NCI-H1930 (cell line): ENCODE measurements at places on chromosomes 2 and 18.

DNA sequence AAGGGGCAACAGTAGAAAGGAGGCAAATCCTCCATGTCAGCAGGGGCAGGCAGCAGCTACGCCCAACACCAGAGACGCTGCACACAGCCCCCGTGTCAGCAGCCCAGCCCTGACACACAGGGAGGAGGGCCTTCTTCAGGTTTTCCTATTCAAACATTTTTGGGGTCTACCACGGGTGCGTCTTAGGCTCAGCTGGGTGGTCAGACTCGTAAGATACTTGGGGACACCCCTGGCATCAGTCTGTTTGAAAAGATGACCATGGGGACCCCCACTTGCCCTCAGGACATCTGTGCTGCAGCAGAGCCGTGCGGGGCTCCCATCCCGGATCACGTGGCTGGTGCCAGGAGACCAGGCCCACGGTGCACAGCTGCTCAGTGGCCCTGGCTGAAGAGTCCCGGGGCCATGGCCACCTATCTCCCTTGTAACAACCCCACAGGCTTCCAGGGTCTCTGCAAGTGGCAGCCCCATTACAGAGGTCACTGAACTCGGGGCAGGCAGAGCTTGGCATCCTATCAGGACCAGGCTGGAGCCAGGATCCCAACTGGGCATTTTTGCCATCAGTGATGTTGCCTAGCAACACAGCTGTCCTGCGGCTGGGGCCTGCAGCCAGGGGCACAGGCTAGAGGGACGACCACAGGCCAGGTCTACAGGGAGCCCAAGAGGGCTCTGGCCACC is 82.5 kb downstream of the EDAR start:
- DNase-seq = no peak

- no peak for DNase-seq
Measured at GRCh38 chr2:241103176-241103595, 1.1 kb upstream of the MTERF4 start.

DNA sequence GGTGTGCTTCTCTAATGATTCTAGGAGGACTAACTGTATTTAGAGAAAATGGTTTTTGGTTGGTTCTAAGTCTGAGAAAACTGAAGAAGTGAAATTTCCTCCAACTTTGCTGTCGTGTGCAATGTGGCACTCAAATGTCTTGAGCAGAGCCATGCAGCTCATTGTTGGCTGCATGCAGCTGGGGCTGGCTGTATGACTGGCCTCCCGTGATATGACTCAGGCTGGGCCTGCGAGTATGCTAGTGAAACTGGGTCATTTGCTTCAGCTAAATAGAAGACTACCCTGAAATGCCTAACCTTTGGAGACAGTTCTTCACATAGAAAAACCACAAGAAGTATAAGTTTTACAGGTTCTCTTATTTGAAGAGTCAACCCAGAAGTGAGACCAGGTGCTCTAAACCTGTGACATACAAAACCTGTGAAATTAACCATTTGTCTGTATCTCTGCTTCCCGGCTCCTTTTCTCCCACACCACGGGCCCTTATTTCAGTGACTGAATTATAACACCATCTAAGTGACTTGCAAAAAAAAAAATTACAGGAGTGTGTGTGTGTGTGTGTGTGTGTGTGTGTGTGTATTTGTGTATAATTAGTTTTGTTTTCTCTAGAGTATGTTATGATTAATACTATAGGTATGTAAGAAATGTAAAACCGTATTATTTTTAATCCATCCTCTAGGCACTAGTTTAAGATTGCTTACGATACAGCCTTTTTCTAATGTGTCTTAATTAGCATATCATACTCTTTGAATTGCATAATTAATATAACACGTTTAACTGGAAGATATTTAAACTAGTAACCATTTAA is 15.9 kb downstream of the POLI start:
- no peak for DNase-seq

GRCh38 chr2:62711832-62712494 is 6.5 kb downstream of the EHBP1 start:
- no peak for DNase-seq

GRCh38 chr2:136714452-136714951 is 50.8 kb upstream of the THSD7B start:
- DNase-seq = no peak

GRCh38 chr18:21391074-21391673 is 149.1 kb downstream of the GREB1L start:
- peak; percentile 35 for DNase-seq

DNA sequence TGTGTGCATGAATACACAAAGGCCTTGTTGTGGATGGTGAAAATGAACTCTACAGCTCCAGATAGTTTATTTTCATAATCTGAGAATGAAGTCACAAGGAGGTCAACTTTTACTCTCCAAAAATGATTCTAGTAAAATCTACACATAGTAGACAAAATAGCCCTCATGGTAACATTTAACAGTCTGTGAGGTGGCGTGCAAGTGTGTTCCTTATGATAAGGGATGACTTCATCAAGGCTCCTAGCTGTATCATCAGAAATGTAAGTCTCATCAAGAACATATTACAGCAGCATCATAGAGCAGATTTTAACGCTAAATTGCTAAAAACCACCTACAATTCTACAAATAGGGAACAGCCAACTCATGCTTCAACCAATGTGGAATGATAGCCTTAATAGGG is 72.3 kb upstream of the RIOK3 start:
- DNase-seq = no peak

DNA sequence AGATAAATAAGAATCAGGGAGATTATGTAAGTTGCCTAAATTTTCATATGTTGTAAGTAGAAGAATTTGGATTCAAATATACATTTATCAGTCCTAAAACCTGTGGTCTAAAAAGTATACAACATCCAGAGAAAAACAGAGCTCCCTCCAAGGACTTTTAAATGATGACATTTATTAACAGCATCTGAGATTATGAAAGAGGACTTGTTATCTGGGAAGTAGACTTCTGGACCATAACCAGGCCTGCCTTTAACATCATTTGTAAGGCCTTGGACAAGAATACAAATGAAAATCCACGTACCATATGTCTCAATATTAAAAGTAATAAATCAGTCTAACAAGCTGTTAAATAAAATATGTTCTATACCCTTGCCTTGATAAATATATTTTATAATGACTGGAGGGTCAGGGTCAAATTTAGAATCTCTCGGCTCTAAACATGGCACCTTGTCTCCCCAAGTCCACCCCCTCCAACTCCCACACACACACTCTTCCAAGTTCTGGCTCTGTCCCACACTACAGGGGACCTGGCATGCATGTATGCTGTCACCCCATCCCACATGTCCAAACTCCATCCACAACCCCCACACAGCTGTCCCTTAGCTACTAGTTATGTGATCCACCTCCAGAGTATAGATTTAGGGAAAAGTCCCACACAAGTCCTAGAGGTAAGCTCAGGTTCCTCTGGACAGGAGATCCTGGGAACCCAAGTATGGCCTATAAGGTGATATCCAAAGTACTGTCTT is 382.6 kb downstream of the CDH2 start:
- DNase-seq = no peak

DNA sequence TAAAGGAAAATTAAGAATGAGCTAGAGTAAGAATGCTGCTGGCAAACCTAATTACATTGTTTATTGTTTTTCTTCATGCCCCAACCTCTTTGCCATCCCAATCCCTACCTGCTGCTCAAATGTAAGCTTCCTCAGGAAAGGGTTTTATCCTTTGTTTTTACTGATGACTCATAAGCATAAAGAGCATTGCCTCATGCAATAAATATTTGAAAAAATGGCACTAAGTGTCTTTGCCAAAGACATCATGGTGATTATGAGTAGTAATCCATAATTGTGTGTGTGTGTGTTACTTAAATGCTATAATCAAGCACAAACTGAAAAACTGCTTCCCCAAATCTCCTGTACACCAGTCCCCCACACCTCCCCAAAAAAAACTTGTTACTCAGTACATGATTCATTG is 53.4 kb downstream of the DNER start:
- DNase-seq = no peak

DNA sequence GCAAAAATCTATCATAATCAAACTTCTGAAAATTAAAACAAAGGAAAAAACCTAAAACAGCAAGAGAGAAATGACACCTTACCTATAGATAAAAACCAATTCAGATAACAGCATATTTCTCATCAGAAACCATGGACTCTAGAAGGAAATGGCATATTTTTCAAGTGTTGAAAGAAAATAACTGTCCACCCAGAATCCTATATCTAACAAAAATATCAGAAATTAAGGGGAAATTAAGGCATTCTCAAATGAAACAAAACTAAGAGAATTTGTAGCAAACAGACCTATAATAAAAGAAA is 257.2 kb downstream of the ANAPC1 start:
- no peak for DNase-seq

GRCh38 chr2:121120991-121121390 is 164.0 kb downstream of the TFCP2L1 start:
- DNase-seq = no peak

GRCh38 chr2:179861027-179861415 is 391 bp downstream of the ZNF385B start:
- no peak for DNase-seq

DNA sequence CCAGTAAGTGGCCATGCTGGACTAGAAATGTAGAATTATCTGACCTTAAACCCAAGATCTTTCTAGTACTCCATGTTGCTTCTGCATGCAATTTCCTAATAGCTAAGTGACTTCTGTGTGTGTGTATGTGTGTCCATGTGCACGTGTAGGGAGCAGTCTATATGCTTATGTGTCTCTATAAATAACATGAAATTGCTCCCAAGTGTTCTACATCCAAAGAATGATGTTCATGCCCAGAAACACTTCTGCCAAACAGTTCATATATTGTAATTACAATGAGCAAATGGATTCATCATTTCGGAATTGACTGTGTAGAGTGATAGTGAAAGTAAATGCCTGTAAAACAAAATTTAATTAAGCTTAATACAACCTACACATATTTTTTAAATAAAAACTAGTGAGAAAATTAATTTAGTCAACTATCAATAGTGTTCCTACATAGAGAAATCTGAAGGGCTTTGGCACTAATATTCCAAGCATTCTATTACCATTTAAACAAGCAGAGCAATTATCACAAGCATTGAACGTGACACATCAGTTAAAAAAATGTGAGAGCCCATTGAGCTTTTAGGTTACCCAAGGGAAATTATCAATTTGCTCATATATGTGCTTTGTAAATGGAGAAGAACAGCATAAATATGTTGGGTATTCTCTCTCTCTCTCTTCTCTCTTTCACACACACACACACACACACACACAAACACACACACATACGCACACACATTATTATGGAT is 1067.4 kb downstream of the CNTNAP5 start:
- no peak for DNase-seq

GRCh38 chr2:144796936-144797335 is 277.0 kb upstream of the ZEB2 start:
- no peak for DNase-seq

- no peak for DNase-seq
Measured at GRCh38 chr2:1049691-1050090, 99.0 kb downstream of the SNTG2 start.

DNA sequence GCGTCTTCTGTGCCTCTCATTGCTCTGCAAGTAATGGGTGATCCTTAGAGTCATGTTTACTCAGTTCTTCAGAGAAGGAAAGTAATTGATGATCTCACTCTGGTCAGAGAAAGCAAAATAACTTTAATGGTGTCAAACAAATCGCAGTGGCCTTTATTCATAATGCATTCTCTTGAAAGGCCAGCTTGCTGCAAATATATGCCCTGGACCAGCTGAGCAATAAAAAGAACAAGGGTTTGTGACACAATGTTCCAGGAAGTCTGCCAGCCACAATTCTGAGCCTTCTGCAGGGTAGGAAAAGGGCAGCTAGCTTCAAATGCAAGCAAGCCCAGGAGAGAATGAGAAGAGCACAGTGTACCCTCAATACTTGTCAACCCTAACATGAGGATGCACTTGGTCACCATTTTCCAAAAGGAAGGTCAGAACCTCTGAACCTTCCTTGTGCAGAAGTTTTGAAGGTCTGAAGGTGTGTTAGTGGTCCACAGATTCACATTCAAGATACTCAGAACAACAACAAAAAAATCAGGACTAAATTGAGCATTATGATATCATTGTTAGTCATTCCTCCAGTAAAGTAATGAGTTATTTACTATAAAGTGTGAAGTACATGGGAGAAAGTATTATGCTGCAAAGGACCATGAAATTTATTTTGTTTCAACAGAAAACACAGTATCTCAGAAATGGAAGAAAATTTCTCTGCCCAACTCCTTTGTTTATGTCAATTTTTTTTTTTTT is 355.6 kb downstream of the PAX3 start:
- no peak for DNase-seq

GRCh38 chr2:150812664-150813367 is 325.3 kb upstream of the RND3 start:
- no peak for DNase-seq

DNA sequence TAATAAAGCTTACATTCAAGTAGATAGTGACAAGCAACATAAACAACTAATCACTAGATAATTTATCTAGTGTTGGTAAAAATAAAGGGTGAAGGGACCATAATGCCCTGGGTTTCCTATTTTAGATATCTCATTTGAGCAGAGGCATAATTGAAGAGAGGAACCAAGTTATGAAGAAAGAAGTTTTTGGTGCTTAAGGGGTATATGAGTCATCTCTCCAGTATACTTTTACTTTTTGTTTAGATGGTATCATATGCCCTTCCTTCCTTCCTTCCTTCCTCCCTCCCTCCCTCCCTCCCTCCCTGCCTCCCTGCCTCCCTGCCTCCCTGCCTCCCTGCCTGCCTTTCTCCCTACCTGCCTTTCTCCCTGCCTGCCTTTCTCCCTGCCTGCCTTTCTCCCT is 1053.5 kb upstream of the CELF4 start:
- no peak for DNase-seq

- no peak for DNase-seq
Measured at GRCh38 chr2:29374823-29375222, 259.6 kb downstream of the CLIP4 start.

DNA sequence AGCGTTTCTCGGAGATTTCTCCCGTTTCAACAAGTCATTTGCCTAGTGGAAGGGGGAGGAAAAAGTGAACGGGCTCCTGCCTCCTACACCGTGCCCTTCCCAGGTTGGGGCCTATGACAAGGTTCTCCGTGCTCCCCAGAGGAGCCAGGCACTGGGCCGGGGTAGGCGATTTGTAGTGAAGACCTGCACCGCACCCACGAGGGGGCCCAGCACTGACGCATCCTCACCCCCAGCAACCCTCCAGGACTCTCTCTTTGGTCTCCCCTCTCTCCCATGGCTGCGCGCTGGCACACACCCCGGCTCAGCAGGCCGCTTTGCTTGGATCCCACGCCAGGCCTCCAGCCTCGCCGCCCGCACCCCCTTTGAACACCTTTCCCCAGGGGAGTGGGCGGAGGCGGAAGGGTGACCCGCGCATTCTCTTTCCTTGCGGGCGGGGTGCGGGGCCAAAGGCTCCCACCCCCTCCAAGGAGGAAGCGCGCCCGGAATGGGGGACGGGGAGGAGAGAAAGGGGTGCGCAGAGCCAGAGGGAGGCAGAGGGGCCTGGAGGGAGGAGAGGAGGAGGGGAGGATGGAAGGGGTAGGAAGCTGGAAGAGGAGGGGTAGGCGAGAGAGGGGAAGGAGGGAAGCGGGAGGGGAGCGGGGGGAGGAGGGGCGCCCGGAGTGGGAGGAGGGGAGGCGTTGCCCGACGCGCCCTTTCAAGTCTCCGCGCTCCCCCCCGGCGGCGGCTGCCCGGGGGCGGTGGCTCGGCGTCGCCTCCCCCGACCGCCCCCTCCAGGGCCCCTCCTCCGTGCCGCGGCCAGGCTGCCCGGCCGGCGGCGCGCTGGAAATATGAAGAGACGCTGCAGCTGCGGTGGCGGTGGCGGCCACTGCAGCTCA is at the start of gene APCDD1:
APCDD1 (plus strand) TSS at position 830 of the 875 bp plus-strand sequence. CDS start 347 bp downstream, outside the sequence.
- peak; percentile 70 for DNase-seq

GRCh38 chr2:131152074-131152473 is 46.9 kb downstream of the PLEKHB2 start:
- DNase-seq = no peak
